Suppressor macrophage treated with lipopolysaccharide for 1 hour (primary cell): ENCODE measurements at places on chromosomes 16 and 17.

- DNase-seq = peak; percentile 7
Measured at GRCh38 chr17:76179496-76180467, 38.7 kb upstream of the FOXJ1 start.

DNA sequence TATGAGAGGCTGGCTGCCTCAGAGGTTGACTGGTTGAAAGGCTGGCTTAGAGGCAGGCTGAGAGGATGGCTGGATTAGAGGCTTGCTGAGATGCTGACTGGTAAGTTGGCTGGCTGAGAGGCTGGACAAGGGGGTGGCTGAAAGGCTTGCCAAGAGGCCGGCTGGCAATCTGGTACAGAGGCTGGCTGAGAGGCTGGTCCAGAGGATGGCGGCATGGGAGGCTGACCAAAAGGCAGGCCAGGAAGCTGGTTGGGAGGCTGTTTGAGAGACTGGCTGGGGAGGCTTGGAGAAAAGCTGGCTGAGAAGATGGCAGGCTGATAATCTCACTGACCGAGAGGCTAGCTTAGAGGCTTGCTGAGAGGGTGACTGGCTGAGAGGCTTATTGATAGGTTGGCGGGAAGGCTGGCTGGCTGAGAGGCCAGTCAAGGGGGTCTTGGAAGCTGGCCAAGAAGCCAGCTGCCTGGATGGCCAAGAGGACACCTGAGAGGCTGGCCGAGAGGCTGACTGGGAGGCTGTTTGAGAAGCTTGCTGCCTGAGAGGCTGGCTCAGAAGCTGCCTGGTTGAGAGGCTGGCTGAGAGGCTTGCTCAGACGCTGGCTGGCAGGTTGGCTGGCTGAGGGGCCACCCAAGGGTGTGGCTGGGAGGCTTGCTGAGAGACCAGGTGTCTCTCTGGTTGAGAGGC lies 34.2 kb upstream of the ACSM2B start:
- no peak for DNase-seq

- DNase-seq = no peak
Measured at GRCh38 chr16:67766291-67766690, 40.1 kb downstream of the RANBP10 start.

DNA sequence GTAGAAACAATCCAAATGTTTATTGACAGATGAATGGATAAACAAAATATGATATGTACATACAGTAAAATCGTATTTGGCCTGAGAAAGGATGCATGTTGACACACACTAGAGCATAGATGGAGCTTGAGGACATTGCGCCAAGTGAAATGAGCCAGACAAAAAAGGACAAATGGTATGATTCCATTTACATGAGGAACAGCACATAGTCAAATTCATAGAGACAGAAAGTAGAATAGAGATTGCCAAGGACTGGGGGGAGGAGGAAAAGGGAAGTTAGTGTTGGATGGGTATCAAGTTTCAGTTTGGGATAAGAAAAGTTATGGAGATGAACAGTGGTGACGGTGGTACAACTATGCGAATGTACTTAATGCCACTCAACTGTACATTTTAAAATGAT lies 47.9 kb downstream of the COPRS start:
- peak; percentile 51 for DNase-seq

- no peak for DNase-seq
Measured at GRCh38 chr17:44752953-44753861, 5.6 kb upstream of the ADAM11 start.

DNA sequence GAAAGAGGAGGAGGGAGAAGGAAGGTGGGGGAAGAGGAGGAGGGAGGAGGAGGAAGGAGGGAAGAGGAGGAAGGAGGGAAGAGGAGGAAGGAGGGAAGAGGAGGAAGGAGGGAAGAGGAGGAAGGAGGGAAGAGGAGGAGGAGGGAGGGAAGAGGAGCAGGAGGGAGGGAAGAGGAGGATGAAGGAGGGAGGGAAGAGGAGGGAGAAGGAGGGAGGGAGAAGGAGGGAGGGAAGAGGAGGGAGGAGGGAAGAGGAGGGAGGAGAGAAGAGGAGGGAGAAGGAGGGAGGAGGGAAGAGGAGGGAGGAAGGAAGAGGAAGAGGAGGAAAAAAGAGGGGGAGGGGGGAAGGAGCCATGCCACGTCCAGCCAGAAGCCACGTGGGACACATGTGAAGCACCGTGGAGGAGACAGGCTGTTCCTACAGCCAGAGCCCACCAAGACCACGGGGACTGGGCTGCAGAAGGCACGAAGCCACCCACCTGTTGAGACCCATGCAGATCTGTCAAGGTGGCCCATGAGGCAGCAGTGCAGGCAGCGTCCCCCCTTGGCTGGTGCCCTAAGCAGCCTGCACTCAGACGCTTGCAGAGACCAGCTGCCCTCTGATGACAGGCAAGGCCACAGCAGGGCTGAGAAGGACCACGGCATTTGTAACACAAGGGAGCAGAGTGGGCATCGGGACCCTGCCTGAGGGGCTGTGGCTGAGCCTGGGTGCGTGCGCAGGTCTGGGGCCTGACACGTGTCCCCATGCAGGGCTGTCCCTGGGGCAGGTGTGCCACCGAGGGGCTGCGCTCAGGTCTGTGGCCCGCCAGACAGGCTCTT lies 10.3 kb downstream of the NDUFAF8 start:
- DNase-seq = no peak

- no peak for DNase-seq
Measured at GRCh38 chr16:89712274-89712781, 8.4 kb downstream of the VPS9D1 start.

DNA sequence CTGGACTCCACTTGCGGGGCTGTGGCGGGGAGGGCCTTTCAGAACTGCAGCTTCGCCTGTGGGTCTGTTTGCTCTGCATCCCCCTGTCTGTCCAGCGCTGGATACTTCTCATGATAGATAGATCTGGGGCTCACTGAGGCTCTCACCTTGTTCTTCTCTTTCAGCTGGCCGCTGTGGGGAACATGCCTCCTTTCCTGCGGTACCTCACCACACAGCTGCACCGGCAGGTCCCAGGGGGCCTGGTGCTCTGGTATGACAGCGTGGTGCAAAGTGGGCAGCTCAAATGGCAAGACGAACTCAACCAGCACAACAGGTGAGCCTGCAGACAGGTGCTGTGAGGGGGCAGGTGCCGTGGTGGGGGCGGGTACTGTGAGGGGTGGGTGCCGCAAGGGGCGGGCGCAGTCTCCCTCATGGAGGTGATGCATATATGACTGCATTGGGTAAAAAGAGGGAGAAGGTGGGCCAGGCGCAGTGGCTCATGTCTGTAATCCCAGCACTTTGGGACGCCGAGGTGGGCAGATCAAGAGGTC lies 6.2 kb downstream of the ENGASE start:
- DNase-seq = no peak

- no peak for DNase-seq
Measured at GRCh38 chr16:9596788-9597187, 505.3 kb downstream of the HAPSTR1 start.

DNA sequence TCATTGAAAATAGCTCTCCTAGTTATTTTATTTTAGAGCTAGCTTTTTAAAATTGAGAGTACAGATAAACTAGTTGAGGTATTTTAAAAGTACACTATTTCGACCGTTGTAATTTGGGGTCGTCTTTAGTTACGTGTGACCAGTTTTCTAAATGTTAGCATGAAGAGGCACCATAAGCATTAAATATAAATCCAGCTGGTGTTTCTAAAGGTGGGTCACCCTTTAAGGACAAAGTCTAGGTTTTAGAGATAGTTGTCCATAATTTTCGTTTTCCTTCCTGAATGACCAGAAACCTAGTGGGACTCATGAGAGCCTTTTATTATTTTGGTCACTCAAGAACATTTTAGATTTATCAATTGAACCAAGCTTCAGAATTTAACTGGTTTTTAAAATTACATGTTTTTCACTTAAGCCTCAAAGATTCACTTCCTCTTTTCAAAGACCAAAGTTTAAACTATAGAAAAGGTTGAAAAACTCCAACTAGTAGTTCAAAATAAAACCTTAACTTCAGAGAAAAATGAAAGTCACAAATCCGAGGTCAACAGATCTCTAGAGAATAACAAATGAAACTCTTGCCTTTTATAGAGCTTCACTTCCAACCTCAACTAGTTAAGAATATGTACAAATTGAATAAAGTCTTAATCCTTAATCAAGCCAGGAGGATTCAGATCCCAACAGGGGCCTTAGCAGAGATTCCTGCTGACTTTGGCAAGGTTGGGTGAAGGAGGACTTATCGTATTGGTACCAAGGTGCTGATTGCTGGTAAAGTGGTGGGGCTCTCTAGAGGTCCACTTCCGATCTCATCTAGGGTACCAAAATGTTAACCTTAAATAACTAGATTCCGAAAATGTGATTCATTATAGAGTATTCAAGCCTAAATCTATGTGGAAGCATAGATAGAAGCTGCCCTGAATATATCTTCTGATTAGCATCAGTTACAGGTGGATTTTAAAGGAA lies 32.5 kb downstream of the PHKB start:
- peak; percentile 53 for DNase-seq

DNA sequence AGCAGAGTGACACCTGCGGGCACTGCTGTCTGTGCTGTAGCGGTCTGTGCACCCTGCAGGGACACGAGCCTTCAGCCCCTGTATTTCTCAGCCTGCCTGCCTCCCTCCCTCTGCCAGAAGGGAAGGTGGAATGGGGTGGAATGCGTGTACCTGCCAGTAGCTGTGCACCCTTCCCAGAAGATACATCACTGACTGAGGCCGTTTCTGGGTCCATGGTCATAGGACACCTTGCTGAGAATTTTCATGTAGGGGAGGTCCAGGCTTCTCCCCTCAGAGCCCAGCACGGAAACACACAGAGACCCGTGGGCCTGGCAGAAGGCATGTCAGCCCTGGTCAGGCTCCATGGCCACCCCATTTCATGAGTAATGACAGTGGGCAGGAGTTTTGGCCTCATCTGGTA lies 16.5 kb downstream of the DBNDD1 start:
- no peak for DNase-seq

GRCh38 chr17:49676276-49676868 lies 1.5 kb downstream of the SPOP start:
- peak; percentile 83 for DNase-seq

- peak; percentile 44 for DNase-seq
Measured at GRCh38 chr16:1991135-1991551, 1.4 kb downstream of the SYNGR3 start.

DNA sequence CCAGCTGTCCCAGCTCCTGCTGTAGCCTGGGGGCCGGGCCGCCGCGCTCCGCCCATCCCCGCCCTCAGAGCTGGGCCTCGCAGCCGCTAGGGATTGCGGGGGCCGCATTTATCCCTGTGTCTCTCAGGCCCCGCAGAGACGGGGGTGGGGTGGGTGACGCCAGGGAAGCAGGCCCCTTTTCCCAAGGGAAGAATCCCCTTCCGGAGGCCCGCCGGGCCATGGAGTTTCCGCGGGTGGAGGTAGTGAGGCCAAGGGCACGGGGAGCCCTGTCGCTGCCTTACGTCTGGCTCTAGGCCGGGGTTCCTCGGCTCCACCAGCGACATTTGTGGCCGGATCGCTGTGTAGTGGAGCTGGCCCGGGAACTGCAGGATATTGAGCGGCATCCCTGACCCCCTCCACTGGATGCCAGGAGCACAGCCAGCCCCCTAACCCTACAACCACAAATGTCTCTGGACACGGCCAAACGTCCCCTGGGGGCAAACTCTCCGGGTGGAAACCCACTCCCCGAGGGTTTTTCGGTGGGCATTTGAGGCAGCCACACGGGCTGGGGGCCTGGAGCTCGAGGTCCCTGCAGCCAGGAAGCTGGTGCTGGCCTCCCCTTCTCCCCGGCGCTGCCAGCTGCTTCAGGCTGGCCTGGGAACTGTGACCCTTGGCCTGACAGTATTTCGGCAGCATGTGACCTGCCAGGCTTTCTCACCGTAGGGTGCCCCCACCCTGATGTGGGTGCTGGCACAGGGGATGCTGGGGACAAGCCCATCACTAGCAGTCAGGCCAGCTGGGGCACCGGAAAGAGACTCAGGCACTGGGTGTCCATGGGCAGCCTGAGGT lies 12.0 kb upstream of the CD300A start:
- peak; percentile 92 for DNase-seq

DNA sequence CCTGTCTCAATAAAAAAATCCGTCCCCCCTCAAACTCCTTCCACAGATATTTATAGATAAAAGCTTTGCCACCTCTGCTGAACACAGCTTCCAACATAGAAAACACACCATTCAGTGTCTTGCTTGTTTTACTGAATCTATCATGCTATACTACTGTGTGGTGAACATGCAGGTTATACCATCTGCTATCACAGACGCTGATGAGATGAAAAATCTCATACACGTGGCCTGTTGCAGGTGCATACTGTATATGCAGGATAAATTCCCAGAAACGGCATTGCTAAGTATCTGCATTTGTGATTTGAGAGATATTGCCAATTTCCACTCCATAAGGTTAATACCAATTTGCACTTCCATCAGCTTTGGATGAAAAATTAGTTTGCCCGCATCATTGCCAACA lies 30.4 kb upstream of the IL34 start:
- no peak for DNase-seq

GRCh38 chr16:51907680-51908079 lies 639.3 kb downstream of the TOX3 start:
- DNase-seq = no peak

GRCh38 chr17:5971969-5972368 lies 98.2 kb upstream of the WSCD1 start:
- no peak for DNase-seq

- DNase-seq = no peak
Measured at GRCh38 chr16:11170696-11171447, 85.1 kb downstream of the SOCS1 start.

- DNase-seq = no peak
Measured at GRCh38 chr17:33514369-33514768, 221.3 kb upstream of the ASIC2 start.

DNA sequence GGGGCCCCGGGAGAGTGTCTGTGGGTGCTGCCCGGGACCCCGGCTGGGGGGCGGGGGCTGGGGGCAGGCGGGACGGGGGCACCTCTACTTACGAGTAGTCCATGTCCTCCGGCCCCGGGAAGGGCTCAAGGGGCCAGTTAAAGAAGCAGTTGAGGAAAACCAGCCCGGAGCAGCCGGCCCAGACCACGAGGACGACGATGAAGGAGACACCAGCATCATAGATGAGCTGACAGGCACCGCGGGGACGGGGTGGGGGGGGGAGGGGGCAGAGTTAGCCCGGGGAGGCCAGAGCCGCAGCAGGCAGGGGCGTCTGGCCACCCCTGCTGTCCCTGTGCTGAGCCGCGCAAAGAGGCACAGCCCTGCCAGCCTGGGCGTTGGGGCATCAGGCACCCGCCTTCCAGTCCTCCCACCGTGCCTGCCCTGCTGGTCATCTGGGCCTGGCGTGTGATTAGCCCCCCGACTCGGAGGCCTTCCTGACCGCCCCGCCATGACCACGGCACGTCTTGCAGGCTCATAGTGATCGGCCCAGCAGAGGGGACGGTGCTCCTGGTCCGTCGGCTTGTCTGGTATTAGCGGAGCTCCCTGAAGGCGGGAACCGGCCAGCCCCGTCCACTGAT lies 29.0 kb upstream of the PITPNA start:
- no peak for DNase-seq
